Activated CD4-positive, alpha-beta T cell treated with anti-CD3 and anti-CD28 coated beads, Interleukin-2, amount 50 U/mL, for 4 hours (primary cell): ENCODE measurements at places on chromosomes 7 and 10.

DNA sequence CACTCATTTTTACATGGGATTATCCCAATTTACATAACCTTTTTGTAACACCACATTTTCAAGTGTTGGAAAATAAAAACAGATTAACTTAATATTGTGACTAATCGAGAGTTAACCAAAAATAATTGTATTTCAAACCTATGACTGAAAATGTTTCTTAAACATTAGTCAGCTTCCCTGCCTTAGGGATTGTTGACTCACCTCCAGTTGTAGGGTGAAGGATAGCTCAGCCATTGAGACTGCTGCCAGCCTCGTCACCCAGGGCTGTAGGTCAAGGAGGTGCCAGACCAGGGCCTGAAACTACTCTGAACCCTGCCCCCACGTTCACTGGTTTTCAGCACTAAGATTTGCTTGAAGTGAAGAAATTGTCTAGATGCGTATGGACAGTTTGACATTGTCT, 351.2 kb downstream of the GFRA1 start:
- DNase-seq = no peak

- DNase-seq = no peak
Observed at GRCh38 chr7:51501620-51502019, 185.0 kb upstream of the COBL start.

DNA sequence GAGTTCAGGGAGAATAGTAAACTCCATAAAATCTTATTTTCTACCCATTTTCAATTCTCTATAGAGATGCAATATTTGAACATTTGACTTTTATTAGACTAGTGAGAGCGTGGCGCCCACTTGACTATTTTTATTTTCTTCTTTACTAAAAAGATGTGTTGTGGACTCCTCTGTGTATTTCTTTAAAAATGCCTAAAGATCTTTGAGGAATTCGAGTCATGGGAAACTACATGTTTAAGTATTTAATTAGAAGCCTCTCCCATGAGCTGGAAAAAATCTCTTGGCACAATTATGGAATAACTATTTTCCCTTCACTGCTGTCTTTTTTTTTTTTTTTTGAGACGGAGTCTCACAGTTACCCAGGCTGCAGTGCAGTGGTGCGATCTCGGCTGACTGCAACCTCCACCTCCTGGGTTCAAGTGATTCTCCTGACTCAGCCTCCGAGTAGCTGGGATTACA, 124.2 kb downstream of the ARHGAP12 start:
- DNase-seq = no peak

DNA sequence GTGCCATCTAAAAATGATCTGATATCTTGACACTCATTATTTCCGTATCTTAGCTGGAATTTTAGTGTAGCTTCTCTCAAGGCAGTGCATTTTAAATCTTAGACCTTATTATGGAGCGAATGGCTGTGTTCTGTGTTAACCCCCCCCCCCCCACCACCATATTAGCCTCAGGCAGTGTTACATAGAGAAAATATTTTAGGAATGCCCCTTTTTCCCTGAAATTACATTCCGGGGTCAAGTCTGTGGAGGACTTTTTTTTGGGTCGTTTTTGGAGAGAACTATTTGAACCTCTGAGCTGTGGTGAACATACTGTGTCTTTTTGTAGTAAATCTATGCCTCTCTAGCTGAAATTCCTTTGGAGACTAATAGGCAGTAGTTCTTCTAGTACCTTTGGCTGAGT, 3.1 kb downstream of the CCDC126 start:
- no peak for DNase-seq

DNA sequence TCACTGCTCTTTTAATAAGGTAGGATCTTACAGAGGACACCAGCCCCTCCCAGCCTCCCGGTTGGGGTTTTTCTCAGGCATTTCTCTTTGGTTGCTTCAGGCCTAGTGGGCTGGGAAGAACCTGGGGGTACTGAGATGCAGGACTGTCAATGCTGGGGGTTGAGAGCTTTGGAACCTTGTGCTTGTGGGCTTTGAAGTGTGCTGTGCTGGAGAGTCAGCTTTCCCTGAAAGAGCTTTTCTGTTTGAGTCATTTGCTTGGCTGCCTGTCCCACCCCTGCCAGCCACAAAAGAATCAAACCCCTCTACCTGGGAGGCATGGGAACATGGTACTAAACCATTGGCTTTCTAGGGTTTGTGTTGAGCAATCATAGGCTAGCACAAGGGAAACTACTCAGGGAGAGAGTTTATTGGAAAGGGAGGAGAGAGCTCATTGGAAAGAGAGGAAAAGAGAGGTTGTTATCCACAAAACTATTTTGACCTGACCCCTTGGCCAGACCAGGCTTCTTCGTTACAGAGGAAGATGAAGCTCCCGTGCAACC, 1.4 kb downstream of the SCD start:
- no peak for DNase-seq

- no peak for DNase-seq
Observed at GRCh38 chr10:129950676-129951075, 13.4 kb downstream of the EBF3 start.

- no peak for DNase-seq
Observed at GRCh38 chr10:96858706-96859050, 26.6 kb downstream of the LCOR start.

DNA sequence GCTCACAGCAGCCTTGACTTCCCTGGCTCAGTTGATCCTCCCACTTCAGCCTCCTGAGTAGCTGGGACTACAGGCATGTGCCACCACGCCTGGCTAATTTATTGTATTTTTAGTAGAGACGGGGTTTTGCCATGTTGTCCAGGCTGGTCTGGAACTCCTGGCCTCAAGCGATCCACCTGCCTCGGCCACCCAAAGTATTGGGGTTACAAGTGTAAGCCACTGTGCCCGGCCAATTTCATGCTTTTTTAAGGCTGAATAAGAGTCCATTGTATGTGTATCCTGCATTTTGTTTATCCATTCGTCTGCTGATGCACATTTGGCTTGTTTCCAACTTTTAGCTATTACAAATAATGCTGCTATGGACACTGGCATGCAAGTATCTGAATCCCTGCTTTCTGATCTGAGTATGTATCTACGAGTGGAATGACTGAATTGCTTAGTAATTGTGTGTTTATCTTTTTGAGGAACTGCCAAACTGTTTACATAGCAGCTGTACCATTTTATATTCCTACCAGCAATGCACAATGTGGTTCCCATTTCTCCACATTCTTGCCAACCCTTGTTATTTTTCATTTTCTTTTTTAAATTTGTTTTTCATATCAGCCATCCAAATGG, 37.3 kb upstream of the TPST1 start:
- DNase-seq = no peak

DNA sequence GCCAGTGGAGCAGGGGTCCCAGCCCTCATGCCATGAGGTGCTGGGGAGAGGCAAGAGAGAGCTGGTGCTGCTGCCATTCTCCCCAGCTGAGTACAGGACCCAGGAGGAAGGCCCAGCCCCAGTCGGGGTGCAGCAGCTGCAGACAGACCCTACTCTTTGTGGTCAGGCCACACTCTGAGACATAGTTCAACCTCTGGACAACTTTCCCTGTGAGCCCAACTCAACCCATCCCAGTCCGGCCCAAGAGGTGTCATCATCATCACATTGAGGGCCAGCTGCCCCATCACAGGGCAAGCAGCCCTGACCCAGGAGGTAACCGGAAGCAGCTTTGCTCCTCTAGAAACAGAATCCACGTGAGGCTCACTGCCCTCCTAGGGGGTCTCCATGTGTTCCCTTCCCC, 133.8 kb upstream of the KCNMA1 start:
- no peak for DNase-seq

DNA sequence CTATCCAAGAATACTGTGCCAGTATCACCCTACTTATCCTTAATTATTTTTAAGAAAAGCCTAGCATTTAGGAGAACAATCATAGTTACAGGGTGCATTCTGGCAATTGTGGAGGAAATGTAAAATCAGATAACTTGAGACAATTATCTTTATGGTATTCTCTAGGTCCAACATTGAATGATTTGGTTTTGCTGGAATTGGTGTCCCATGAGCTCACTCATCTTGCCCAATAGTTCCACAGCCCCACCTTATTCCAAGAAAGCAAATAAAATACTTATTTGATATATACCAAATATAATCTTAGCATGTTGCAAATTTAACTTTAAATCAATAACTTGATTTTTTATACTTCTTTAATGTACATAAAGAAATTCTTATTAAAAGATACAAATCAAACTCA, 65.3 kb downstream of the DGKB start:
- no peak for DNase-seq

GRCh38 chr7:109864230-109864629, 1226.7 kb upstream of the LRRN3 start:
- no peak for DNase-seq

DNA sequence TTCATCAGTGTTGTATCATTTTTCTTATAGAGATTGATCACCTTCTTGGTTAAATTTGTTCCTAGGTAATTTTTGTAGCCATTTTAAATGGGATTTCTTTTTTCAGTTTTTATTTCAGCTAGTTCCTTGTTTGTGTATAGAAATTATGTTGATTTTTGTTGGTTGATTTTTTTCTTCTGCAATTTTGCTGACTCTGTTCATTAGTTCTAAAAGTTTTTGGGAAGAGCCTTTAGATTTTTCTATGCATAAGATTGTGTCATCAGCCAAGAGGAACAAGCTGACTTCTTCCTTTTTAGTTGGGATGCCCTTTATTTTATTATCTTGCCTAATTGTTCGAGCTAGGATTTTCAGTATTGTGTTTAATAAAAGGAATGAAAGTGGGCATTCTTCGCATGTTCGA, 222.2 kb upstream of the TEX47 start:
- DNase-seq = no peak

- no peak for DNase-seq
Observed at GRCh38 chr10:27474741-27475140, 29.4 kb upstream of the RAB18 start.

- DNase-seq = no peak
Observed at GRCh38 chr10:100655760-100656421, 89.5 kb upstream of the PAX2 start.

DNA sequence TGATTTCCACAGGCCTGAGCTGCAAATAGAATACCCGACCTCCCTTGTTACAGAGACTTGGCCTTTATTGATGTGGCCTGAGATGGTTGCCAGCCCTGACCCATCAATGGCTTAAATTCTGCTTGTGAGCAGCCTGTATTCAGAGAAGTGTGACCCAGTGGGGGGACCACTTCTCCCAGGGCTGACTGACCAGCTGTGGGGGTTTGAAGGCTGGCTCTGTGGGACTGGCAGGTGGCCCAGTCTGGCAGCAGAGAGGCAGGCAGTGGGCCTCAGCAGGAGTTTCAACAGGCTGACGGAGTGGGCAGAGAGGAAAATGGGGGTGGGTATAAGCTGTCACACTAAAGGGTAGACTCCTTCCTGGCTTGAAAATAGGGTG, 12.2 kb upstream of the PPIF start:
- no peak for DNase-seq

DNA sequence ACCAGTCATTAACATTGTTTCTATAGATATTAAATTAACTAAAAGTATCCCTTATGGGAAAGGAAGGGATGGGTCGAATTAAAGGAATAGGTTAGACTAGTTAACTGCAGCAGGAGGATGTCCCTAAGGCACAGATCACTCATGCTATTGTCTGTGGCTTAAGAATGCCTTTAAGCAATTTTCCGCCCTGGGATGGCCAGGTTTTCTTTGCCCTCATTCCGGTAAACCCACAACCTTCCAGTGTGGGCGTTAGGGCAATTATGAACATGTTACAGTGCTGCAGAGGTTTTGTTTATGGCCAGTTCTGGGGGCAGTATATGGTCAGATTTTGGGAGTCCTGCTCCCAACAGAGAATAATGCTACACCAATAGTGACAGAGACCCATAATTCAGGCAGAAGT, 139.3 kb upstream of the CDK13 start:
- no peak for DNase-seq

- no peak for DNase-seq
Observed at GRCh38 chr10:77926566-77927401, at the start of gene DLG5. DLG5 (minus strand) TSS chr10:77926755; CDS start chr10:77926520, 235 bp downstream.

DNA sequence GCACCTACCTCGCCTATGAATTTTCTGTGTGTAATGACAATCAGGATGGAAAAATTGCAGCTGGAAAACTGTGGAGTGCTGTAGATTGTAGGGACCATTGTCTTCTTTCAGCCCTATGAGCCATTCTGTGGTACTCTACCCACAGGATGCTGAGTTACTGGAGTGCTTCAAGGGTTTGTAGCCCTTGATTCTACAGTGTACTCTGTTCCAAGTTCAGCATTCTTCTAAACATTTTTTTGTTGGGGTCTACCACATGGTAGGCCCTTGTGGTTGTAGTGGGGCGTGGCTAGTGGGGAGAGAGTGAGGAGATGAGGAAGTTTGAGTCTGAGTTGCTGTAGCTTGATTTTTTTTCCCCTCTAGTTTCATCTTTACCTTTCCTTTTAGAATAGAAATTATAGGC, 33.5 kb downstream of the REEP3 start:
- DNase-seq = peak; percentile 5

- no peak for DNase-seq
Observed at GRCh38 chr10:62850646-62851045, 34.5 kb upstream of the EGR2 start.

GRCh38 chr10:78202386-78202785, 168.7 kb downstream of the RPS24 start:
- DNase-seq = no peak
